ENCODE measurements at places on chromosomes 1 and 21.

- no peak for DNase-seq
Observed at GRCh38 chr1:162976628-162977027, 92.5 kb upstream of the RGS4 start.

GRCh38 chr1:18819203-18819602 is 40.3 kb downstream of the TAS1R2 start:
- DNase-seq: no peak

GRCh38 chr1:35650416-35650815 is 9.1 kb upstream of the PSMB2 start:
- DNase-seq: peak; percentile 24

DNA sequence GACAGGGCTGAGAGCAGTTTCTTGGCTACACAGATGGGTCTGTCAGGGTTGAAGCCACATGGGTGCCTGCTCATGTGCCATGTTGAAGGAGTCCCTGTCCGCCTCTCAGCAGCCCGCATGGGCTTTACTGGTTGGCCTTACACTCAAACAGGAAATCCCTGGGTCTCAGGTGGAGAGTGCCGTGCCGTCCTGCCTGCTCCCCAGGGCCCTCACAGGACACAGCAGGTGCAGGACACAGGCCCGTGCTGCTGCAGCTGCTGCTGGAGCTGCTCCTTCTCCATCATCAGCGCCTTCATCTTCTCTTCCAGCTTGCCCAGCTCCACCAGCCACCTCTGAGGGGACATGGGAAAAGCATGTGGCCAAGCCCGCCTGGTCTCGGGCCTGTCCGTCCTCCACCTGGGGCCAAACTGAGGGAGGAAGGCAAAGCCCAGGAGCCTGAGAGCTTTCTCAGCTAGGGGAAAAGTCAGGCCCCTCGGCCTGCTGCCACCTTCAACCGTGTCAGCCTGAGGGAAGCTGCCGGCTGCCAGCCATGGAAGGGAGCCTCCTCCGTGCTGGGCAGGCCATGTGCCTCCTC is 5.5 kb downstream of the SLFNL1 start:
- no peak for DNase-seq

GRCh38 chr1:147600119-147601111 is 59.1 kb downstream of the BCL9 start:
- DNase-seq: no peak

- no peak for DNase-seq
Observed at GRCh38 chr1:200226268-200226968, 183.4 kb downstream of the ZNF281 start.

- no peak for DNase-seq
Observed at GRCh38 chr1:58282623-58283387, 263.7 kb downstream of the OMA1 start.

GRCh38 chr1:231694465-231695077 is 68.0 kb downstream of the DISC1 start:
- DNase-seq: no peak

- DNase-seq: peak; percentile 7
Observed at GRCh38 chr1:43329995-43330751, 7.4 kb upstream of the MPL start.

All from NCI-H2029 (cell line).